GM04504 (cell line): ENCODE measurements at places on chromosomes 6 and 20.

DNA sequence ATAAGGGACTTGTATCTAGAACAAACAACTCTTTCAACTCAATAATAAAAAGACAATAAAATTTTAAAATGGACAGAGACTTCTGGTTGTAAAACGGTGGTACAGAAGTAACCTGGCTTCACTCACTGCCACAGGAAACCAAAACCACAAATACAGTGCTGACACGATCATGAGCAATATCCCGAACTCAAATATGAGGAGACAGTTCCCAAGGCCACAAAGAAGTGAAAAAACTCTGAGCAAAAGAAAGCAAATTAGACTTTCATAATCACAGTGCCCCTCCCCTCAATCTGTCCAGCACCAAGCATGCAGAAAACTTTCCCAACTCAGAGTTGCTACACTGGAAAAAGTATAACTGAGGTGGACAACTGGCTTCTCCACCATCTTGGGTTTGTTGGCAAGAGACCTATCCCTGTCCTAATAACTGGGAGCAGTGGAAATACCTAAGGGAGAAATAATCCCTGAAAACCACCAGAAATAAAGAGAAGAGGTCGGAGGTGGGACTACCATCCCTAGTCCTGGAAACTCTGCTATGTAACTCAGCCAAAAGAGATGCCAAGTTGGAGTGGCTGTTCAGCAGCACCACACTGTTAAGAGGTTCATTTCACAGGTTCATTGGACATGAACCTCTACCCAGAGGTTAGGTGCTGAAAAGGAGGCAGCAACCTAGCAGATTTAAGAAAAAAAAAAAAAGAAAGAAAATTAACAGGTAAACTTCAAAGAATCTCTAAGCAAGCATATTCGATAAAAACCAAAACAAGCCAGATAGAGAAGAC lies 55.5 kb downstream of the REV3L start:
- DNase-seq = peak; percentile 83

GRCh38 chr6:41846666-41847237 lies 48.4 kb downstream of the USP49 start:
- peak; percentile 91 for DNase-seq

GRCh38 chr6:41451039-41451438 lies 95.1 kb upstream of the FOXP4 start:
- DNase-seq = no peak

DNA sequence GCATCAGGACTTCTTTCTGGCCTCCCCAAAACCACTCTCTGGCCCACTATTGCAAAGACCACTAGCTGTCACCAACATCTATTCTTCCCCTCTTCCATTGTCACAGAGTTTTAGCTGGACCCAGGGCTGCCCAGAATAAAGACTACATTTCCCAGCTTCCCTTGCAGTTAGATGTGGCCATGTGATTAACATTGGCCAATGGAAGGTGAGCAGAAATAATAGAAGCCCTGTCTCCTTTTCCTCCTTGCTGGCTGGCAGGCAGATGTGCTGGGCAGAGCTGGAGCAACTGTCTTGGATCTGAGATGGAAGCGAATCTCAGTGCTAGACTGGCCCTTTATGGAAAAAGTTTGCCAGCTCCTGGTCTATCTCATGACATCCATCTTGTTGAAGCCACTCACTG lies 97.0 kb downstream of the KCNB1 start:
- DNase-seq = peak; percentile 20

- no peak for DNase-seq
These were observed 78.2 kb downstream of the GPX5 start for GRCh38 chr6:28603891-28604290.

DNA sequence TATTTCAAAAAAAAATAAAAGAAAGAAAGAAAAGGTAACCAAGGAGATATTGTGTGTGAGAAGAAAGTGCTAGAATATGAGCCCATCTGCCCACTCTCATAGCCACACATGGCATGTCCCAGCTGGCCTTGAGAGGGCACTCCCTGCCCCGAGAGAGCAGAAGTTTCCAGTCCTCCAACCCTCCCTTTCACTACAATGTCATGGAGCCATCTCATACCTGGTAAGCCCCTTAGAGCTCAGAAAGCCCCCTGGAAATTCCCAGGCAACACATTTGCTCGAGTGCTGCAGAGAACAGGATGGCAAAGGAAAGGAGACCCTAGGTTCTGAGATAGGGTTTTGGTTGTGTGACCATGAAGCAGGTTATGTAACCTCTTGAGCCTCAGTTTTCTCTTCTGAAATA lies 75.8 kb upstream of the RIN2 start:
- DNase-seq = no peak
